ENCODE measurements at places on chromosomes 2 and 18.

DNA sequence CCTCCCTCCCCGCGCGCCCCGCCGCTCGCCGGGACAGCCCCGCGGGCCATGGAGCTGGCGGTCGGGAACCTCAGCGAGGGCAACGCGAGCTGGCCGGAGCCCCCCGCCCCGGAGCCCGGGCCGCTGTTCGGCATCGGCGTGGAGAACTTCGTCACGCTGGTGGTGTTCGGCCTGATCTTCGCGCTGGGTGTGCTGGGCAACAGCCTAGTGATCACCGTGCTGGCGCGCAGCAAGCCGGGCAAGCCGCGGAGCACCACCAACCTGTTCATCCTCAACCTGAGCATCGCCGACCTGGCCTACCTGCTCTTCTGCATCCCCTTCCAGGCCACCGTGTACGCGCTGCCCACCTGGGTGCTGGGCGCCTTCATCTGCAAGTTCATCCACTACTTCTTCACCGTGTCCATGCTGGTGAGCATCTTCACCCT is 865 bp downstream of the GALR1 start:
- DNase-seq = no peak

DNA sequence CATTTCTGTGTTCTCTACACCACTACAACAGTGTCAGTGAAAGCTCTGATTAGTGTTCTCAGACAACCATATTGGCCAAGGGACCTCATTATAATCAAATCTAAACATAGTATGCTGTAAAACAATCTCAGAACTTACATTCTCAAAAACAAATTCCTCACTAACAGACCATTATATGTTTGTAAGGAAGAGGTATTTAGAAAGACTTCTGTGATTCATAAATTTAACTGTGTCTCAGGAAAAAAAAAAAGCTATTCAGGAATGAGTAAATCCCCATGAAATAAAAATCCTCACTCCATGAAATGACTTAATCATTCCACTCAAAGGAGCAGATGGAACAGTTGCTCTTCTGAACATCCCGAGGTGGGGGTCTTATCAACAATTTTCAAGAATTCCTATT is 413.0 kb downstream of the CDH2 start:
- no peak for DNase-seq

- no peak for DNase-seq
Measured at GRCh38 chr2:239586651-239587310, 186.0 kb upstream of the HDAC4 start.

DNA sequence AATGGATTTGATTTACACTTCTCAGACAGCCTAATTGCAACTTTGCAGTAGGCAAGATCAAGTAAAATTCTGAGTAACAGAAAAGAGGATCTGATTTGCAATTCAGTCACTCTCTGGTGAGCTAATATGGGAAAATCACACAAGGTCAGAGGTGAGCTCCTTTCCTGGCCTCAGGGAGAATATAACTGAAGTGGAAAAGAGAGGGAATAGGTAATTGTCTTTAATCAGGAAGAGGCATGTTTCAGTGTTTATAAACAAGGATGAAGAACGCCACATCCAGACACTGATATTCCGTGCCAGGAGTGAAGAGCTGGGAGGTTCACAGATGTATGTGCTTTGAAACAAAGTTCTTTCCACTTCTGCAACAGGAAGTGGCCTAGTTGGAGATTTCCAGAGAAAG is 127.1 kb downstream of the ETAA1 start:
- no peak for DNase-seq

- no peak for DNase-seq
Measured at GRCh38 chr2:89763254-89763580, 1071.7 kb downstream of the RPIA start.

GRCh38 chr2:10717628-10718027 is 3.8 kb upstream of the ATP6V1C2 start:
- no peak for DNase-seq

GRCh38 chr2:7057865-7058400 is 140.7 kb downstream of the RNF144A start:
- peak; percentile 13 for DNase-seq

- DNase-seq = no peak
Measured at GRCh38 chr2:40450796-40451430, 977 bp downstream of the SLC8A1 start.

GRCh38 chr2:126953483-126953882 is 54.8 kb downstream of the TEX51 start:
- DNase-seq = no peak

DNA sequence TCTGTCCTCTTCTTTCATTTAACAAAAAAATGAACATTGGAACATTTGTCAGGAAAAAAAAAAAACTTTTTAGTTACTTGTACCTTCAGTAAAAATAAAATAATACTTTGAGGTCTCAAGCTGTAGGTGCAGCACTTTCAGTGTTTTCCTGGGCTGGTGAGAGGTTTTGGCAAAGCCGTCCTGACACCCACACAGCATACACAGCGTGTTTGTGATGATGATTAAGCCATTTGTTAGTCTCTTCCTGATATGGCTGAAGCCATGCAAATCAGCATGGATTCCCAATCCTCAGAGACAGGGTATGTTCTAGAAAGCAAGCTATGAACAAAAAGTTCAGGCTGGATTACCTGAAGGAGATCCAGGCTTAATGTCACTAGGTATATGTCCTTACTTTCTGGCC is 236.8 kb downstream of the ZNF516 start:
- DNase-seq = no peak

GRCh38 chr18:6777509-6777908 is 48.0 kb downstream of the ARHGAP28 start:
- no peak for DNase-seq

DNA sequence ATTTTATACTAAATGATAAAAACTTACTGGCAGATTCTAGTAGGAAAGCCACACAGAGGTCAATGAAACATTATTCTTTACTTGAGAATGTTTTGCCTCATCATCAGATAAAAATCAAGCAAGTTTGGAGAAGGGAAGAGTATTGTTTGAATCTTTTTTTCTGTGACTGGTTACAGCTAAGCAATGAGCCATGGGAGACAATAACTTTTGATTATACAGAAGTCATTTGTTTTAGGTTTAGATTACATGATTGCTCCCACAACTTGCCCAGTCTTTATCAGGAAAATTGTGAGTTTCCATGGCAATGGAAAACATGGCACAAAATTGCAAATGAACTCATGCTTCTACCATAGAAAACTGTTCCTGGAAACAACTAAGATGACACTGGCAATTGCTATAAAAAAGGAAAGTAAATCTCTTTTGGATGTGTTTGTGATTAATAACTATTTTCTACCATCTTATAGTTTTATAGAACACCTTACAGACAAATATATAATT is 476.8 kb downstream of the MBD2 start:
- no peak for DNase-seq

GRCh38 chr18:49988101-49988500 is 174.8 kb upstream of the ACAA2 start:
- DNase-seq = no peak

- no peak for DNase-seq
Measured at GRCh38 chr2:72629062-72629461, 196.8 kb downstream of the EXOC6B start.

DNA sequence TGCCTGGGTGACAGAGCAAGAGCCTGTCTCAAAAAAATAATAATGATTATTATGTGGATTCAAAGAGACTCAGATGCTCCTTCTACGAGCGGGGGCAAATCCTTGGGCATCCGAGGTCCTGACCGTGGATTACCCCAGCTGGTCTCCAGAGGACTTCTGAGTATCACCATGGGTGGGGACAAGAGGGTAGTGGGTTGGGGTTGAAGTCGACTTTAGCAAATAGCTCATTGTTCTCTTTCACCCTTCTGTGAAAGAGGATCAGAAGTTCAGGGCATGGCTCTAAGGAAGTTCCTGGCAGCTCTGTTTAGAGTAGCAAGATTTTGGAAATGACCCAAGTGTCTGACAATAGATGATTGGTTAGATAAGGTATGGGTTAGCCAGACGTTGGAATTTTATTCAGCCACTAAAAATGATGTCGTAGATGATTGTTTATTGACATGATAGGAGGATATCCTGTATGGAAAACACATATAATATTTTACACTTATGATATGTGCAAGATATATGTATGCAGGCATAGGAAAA is 59.0 kb upstream of the SPRED2 start:
- no peak for DNase-seq

DNA sequence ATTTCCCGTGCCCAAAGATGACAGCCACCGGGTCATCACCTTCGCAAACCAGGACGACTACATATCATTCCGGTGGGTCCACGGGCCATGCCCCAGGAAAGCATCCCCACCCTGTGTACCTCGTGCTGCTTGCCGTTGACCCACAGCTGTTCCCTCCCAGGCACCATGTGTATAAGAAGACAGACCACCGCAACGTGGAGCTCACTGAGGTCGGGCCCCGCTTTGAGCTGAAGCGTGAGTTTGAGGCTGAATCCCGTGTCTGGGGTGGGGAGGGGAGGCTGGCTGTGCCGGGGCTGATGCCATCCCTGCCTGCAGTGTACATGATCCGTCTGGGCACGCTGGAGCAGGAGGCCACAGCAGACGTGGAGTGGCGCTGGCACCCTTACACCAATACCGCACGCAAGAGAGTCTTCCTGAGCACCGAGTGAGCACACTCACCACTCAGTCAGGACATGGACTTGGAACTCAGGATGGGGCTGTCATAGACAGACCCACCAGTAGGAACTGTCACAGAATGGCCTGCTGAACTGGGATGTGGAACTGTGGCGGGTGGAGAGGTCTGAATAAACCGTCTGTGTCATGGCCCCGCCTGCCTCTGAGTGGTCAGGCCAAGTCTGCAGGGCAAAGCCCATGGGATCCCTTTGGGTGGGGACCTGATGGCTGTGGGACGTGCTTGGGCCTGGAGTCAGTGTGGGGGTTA is 3.5 kb downstream of the IMP4 start:
- DNase-seq = no peak

DNA sequence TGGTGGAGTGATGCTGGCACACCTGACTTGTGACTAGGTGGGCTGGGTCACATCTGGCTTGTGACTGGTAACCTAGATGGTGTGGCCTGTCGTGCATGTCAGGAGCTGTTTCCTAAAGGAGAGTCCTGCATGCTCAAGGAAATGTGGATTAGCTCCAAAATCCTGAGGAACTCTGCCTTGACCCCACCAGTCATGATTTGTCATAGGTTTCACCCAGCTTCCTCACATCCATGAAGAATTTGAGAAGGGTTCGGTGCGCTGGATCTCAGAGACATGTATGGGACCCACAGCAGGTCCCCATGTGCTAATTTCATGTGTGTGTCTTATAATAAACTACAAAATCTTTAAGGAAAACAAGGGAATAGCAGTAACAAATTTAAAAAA is 107.2 kb downstream of the COL6A3 start:
- no peak for DNase-seq

DNA sequence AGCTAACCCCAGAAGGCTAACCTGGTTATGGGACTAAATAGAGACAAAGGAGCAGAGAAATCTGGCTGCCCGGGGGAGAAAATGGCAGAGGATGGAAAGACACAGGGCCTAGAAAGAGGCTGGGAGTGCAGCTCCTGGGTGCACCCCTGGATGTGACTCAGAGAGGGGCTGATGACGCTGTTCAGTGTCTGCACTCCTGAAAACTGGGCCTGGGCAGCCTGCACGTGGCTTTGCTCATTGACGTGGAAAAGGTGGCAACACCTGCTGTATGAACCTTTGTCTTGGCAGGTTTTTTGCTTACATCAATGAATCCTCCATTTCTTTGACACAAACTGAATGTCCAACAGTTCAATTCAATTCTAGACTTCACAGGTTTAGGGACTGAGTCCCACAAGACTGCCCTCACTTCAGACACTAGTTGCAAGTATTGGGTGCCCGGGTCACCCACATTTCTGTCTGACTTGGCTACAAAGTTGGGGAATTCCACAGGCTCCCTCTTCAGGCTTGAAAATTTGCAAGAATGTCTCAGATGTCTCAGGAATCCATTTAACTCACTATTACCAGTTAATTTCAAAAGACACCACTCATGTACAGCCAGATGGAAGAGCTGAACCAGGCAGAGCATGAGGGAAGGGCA is 47.3 kb upstream of the PUM2 start:
- DNase-seq = no peak

DNA sequence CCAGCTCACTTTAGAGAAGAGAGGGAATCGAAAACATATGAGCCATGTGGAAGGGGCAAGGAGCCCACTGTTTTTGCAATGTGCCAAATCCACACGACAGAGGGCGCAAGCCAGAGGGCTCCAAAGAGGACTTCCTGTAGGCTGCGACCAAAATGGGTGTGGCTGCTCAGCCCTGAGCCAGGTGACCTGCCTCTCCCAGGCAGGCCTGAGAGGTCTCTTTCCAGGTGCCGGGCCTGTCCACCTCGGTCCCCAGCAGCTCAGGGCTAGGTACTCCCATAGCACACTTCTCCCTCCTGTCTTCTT is 153.8 kb downstream of the TTC32 start:
- DNase-seq = no peak

- peak; percentile 47 for DNase-seq
Measured at GRCh38 chr2:26245231-26245732, 543 bp downstream of the HADHB start.

DNA sequence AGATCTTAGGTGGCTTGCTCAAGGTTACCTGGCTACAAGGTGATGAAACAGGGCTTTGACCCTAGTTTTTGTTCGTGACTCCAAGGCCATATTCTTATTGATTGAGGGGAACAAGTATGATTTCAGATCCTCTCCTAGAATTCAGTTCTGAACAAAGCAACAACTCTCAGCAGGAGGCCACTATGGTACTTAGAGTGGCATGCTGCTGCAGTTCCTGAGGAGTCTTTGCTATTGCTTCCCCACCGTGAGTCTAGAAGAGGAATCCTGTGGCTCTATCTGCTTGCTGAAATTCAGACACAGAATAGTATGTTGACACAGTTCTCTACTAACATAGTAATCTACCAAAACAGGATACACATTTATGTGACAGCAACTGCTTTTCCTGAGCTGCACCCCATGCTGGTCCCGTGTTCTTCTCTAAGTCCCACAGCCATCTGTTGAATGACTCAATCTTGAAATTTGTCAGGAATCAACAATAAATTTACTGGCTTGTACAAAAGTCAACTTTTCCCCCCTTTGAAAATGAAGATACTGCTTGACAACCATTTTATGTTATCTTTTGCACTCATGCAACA is 4.1 kb downstream of the TGFBRAP1 start:
- DNase-seq = no peak

DNA sequence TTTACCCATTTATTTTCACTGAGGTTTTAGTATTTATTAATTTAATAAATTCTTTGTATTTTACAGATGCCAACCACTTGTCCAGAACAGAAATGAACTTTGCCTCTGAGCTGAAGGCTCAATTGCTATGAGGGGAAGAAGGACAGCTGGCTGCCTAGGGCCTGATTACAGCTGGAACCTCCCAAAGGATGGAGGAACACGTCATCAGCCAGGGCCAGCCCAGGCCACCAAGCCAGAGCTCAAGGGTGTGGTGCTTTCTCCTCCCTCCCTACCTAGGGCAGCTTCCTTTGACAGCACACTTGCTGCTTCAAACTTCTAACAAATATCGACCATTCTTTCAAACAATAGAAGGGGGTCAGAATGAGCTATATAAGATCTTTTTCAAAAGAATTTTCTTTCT is 19.7 kb upstream of the RIOK3 start:
- no peak for DNase-seq

- DNase-seq = no peak
Measured at GRCh38 chr2:54371460-54372065, 84.6 kb upstream of the SPTBN1 start.
